ENCODE measurements at places on chromosomes 6 and 20.

GRCh38 chr6:138446821-138447220 lies 42.8 kb downstream of the HEBP2 start:
- DNase-seq: no peak

DNA sequence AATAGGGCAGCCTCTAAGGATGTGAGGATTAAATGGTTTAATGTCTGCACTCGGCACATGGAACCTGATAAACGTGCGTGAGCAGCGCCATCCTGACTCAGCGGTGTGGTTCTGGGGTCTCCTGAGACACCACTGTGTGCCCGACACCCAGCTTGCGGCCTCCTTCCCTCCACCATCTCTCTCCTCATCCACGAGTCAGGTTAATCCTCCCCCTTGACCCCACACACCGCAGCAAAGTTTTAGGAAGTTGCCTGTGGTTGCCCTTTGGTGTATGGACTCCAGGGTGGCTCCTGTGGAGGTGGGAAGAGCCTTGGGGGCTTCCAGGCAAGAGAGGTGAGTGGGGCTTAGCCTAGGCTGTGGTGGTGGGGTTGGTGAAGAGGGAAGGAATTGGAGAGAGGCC lies 68.2 kb downstream of the PHACTR3 start:
- DNase-seq: no peak

DNA sequence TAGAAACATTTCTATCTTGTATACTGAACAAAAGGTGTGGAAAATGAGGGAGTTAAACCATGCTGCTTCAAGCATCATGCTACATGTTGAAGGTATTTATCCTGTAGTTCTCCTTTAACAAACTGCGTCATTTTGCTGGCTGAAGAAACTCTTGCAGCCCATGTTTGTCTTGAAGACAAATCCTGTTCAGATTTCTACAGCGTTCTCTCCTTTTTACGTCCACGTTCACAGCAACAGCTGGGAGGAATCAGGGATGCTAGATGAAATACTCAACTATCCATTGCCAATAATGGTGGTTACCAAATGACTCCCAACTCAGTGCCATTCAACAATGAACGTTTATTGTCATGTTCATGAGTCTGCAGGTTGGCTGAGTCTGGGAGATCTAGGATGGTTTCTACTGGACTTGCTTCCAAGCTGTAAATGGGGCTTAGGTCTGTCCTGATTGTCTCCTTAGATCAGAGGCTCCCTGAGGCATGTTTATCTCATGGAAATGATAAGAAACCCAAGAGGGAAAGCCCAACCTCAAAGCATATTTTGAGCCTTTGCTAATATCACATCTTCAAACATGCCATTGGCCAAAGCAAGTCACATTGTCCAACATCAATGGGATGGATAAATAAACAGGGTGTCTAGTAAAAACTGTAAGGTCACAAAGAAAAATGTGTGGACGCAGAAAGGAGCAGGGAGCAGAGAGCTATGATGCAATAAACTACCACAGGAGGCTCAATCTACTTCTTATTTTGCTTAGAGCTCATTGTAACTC lies 2.7 kb upstream of the PLCB1 start:
- DNase-seq: no peak

DNA sequence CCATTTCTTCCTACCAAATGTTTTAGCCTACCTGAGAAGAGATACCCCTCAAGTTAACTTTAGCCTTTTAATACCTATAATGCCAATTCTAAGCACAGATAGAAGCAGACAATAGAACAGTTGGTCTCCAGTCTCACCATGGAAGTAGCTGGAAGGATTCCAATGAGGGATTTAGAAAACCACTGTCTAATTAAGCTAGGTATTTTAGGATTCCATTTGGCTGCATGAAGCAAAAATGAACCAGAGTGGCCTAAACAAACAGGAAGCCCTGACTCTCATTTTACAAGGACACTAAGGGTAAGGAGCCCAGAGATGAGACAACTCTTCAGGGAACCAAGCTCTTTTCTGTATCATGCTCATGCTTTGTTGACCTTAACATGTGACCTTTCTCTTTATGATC lies 199.2 kb downstream of the ALDH8A1 start:
- DNase-seq: no peak

GRCh38 chr6:113094779-113095178 lies 747.6 kb downstream of the RFPL4B start:
- no peak for DNase-seq

DNA sequence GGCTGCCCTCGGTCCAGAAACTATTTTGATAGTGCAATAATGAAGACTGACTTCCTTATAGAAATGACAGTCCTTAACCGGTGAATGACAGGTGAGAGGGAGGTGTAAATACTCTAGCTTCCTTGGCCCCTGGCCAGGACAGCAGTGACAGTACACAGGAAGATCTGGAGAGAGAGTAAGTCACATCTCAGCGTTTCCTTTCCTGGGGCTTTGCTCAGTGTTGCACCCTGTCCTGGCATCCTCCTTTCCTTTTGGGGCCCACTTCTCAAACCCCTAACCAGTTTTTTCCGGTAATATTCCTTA lies 336.9 kb downstream of the CD83 start:
- peak; percentile 31 for DNase-seq

DNA sequence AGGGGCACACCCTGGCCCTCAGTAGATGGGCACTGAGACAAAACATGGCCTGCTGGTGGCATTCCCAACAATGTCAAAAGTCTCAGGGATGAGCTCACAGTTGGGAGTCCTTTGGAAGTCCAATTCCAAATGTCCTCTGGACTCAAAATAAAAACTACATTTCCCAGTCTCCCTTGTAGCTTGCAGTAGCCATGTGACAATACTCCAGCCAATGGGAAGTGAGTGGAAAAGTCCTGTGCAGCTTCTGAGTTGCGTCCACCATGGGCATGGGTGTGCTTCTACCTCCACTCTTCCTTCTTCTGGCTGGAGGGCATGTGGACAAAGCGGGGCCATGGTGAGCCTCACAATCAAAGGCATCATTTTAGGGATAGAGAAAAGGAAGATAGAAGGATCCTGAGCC lies 5.8 kb upstream of the ADAM33 start:
- DNase-seq: peak; percentile 79

DNA sequence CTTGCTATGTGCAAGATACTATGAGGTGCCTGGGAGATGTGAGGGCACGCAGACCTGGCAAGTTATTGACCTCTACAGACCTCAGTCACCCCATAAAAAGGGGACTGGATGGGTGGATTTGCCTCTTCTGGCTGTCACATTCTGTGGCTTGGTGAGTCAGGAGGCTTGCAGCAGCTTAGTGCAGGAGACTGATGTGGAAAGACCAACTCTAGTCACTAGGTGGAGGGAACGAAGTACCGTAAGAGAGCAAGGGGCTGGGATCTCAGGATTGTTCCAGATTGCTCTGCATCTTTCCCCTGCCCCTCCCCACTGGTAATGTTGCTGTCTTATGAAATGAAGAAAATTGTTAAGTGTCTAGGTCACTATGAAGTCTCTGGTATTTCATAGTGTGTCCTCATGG lies 3.3 kb downstream of the MAPRE1 start:
- peak; percentile 18 for DNase-seq

DNA sequence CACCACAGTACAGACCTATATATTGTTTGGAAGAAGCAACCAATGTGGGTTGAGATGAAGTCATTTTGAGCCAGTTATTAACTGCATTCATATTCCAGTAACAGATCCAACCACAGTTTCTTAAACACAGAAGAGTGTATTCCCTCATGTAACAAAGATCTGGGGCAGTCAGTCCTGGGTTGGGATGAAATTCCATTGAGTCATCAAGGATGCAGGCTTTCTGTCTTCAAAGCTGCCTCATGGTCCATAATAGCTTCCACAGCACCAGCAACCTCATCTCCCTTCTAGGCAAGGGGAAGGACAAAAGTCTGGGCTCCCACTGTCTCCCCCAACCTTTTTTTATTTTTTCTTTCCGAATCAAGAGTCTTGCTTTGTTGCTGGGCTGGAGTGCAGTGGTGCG lies 2.9 kb upstream of the SOD2 start:
- DNase-seq: no peak

GRCh38 chr6:135972150-135972549 lies 120.6 kb downstream of the PDE7B start:
- DNase-seq: no peak

- no peak for DNase-seq
Observed at GRCh38 chr6:128642132-128642531, 121.7 kb upstream of the PTPRK start.

GRCh38 chr6:157151989-157152388 lies 171.3 kb downstream of the TMEM242 start:
- DNase-seq: no peak

DNA sequence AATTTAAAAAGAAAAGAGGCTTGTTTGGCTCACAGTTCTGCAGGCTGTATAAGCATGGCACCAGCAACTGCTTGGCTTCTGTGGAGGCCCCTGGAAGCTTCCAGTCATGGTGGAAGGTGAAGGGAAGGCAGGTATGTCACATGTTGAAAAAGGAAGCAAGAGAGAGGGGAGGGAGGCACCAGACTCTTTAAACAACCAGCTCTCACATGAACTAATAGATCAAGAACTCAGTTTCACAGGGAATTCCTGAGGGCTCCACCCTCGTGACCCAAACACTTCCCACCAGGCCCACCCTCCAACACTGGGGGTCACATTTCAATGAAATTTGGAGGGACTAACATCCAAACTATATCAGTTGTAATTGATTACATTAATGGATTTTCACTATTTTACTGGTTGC lies 127.9 kb upstream of the MLIP start:
- no peak for DNase-seq

GRCh38 chr20:64766-65322 lies 22.6 kb upstream of the DEFB125 start:
- DNase-seq: no peak

- DNase-seq: no peak
Observed at GRCh38 chr20:19522071-19522801, 235.8 kb upstream of the RIN2 start.

- no peak for DNase-seq
Observed at GRCh38 chr6:148027201-148027600, 315.4 kb upstream of the SASH1 start.

- no peak for DNase-seq
Observed at GRCh38 chr20:58568126-58568482, 52.9 kb upstream of the APCDD1L start.

GRCh38 chr20:63295846-63296245 lies 2.9 kb downstream of the COL20A1 start:
- no peak for DNase-seq

- no peak for DNase-seq
Observed at GRCh38 chr6:100626721-100627120, 162.0 kb upstream of the SIM1 start.

- no peak for DNase-seq
Observed at GRCh38 chr6:166045860-166046200, 121.8 kb downstream of the TBXT start.

DNA sequence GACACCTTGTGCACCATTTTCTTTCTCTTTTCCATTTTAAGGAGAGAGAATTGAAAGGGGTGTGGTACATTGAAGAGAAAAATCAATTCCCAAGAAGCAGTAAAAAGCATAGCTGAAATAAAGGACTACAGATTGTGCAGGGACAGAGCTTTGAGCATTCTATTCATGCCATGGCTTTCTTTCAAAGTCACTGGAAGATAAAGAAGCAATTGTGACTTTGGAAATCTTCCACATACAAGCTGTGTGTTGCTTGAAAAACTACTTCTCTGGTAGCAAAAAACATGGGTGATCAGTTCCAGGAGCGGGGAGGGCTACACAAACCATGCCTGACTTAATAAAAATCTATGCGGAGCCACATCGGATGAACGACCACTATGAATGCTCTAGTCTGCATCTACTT lies 230.2 kb upstream of the THEMIS start:
- DNase-seq: no peak

- no peak for DNase-seq
Observed at GRCh38 chr6:40307712-40308111, 279.5 kb downstream of the LRFN2 start.

DNA sequence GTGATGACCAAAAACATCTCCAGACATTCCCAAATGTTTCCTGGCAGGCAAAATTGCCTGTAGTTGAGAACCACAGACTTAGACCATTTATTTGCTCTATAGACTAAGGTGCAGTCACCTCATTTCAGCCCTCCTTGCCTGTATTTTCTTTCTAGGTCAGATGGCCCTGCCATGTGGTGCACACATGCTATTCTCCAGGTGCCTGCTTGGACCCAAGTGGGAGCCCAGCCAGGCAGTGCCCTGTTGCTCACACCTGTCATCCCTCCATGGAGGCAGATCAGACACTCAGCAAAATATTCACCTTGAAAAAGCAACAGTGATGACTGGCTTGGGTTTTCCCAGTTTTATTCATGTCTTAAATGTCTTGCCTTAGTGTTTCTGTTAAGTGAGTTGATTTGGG lies 311.4 kb downstream of the TFAP2C start:
- no peak for DNase-seq

GRCh38 chr6:11785415-11785773 lies 6.8 kb upstream of the ADTRP start:
- no peak for DNase-seq

DNA sequence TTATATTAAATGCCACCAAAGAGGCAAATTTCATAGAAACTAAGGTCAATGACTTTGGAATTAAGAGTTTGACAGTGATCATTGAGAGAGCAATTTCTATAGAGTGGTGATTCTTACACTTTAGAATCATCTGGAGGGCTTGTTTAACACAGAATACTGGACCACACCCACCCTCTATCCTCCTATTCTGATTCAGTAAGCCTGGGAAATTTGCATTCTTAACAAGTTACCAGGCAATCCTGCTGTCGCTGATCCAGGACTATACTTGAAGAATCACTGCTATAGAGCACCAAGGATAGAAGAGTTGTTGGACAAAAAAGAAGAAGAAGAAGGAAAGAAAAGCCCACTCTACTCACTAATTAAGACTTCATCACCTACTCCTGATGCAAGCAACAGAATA lies 21.3 kb upstream of the TBX18 start:
- DNase-seq: no peak

DNA sequence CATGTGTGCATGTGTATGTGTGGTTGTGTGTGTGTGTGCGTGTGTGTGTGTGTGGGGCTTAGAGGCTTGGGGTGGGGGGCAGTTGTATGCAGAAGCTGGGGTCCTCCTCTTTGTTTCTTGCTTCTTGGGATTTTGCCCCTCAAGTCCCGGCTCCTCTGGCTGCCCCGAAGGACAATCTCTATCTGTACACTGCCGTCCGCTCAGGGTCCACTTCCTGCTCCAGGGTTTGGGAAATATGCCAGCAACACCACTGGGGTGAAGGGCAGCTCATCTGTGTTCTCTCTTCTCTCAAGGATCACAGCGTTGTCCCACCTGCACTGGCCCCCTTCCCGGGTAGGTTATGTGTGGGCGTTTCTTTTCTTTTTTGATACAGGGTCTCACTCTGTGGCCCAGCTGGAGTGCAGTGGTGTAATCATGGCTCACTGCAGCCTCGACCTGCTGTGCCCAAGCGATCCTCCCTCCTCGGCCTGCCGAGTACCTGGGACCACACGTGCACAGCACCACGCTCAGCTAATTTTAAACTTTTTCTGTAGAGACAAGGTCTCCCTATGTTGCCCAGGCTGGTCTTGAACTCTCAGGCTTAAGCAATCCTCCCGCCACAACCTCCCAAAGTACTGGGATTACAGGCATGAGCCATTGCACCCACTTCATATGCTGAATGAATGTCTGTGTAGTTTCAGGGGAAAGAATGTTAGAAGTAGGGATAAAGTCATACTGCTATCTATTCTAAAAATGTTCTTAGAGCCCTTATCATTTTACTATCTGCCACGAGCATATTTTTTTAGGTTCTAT lies 25.7 kb downstream of the SLC2A4RG start:
- no peak for DNase-seq
